Stimulated activated CD8-positive, alpha-beta memory T cell treated with anti-CD3 and anti-CD28 coated beads, Interleukin-4, amount 100 ng/mL, for 1 hour (primary cell): ENCODE measurements at places on chromosomes 3 and 15.

GRCh38 chr3:62607287-62608029, 234.1 kb upstream of the FEZF2 start:
- DNase-seq = no peak

- DNase-seq = no peak
Measured at GRCh38 chr3:104536715-104537114, 830.0 kb upstream of the ALCAM start.

DNA sequence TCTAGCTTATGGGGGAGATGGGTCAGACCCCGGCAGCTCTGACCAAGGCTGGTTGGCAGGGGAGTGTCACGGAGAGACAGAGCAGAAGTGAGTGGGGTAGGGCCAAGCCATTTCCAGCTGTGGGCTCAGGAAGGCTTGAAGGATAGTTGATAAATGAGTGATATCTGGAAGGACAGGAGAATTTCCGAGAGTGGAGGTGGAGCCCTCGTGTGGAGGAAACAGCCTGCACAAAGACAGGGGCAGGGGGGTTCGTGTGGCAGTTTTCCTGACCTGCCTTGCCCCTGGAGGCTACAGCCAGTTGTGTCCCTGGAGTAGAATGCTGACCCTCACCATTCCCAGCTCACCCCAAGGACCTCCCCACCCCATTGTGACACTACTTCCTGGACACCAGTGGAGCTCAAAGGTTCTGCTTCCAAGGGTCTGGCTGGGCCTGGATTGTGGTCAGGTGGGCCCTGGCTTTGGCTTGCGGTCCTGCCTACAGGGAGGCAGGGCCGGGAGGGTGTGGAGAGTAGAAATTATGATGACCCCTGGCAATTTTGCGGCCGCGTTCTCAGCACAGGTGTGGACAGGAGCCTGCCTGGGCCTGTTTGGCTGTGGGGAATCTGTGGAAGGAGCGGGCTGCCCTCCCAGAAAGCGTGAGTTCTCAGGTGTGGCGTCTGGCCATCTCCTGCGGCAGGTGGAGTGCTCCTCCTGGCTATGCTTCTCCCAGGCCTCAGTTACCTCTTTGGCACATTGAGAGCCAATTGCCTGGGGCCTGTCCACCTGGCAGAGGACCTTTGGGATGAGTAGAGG, at the start of gene SLC22A14:
SLC22A14 (plus strand) TSS at position 400 of the 792 bp plus-strand sequence. CDS start 23,733 bp downstream, outside the sequence.
- DNase-seq = no peak

- DNase-seq = no peak
Measured at GRCh38 chr3:140711390-140712035, 33.6 kb downstream of the TRIM42 start.

GRCh38 chr15:69712991-69713390, 260.4 kb downstream of the RPLP1 start:
- DNase-seq = no peak

GRCh38 chr3:149623824-149624223, 34.0 kb downstream of the WWTR1 start:
- no peak for DNase-seq

DNA sequence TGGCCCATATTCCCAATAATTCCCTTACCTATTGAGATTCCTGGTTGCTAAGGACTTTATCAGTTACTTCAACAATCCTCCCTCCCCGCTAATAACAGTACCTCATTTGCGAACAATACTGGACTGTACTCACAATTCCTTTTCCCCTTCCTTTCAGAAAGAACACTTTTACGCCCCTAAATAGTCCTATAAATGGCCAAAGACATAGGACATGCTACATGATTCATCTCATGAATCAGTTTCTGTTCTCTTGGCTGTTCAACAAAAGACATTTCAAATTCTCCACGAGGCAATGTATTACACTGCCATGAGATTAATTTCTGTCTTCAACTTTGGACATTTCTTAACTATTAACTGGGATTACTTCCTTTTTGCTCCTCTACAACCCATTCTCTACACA, 264.4 kb downstream of the TIGIT start:
- DNase-seq = no peak

GRCh38 chr3:63921741-63922482, 9.7 kb upstream of the SCAANT1 start:
- no peak for DNase-seq

- no peak for DNase-seq
Measured at GRCh38 chr15:27183201-27183600, 212.2 kb downstream of the GABRG3 start.

- DNase-seq = no peak
Measured at GRCh38 chr15:71338265-71338664, 223.0 kb downstream of the THSD4 start.

GRCh38 chr15:78800189-78800588, 11.1 kb downstream of the ADAMTS7 start:
- DNase-seq = no peak

- no peak for DNase-seq
Measured at GRCh38 chr15:63373330-63373729, 8.3 kb downstream of the CA12 start.

DNA sequence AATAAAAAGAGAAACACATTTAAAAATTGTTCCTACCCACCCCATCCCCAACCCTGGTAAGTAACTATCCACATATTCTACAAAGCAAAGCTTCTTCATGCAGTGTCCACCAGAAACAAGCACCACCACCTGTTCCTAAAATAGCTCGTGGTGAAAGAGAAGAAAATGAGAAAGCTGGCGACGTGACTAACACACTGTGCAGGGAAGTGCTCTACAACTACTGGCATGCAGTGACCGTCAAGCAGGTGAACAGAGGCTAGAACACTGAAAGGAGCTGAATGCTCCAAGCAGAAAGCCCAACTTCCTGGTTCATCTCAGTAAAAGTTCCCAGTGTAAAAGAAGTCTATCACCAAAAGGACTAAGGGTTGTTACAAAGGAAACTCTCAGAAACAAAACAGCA, 80.7 kb downstream of the NR2E3 start:
- no peak for DNase-seq

GRCh38 chr15:36126194-36126593, 453.2 kb upstream of the CDIN1 start:
- no peak for DNase-seq

DNA sequence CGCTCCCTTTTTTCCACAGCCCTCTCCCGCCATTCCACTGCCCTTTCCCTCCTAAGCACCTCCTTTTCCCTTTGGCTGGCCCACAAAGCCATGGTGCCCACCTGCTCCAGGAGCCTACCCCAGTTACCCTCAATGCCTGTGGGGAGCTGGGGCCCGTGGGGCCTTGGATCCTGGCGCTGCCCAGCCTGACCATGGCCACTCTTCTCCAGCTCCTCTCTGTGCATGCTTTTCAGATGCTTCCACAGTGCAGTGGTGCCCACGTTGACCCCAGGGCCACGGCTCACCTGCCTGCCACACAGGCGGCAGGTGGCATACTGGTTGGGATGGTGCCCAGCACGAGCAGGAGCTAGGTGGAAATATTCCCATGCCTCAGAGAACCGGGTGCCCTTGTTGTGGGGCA, 1.5 kb downstream of the ZBED2 start:
- DNase-seq = no peak

- no peak for DNase-seq
Measured at GRCh38 chr3:123457841-123458240, 9.0 kb upstream of the ADCY5 start.

GRCh38 chr3:69496856-69497255, 111.0 kb upstream of the FRMD4B start:
- DNase-seq = no peak

- DNase-seq = no peak
Measured at GRCh38 chr3:15355086-15355485, 22.7 kb upstream of the SH3BP5 start.

DNA sequence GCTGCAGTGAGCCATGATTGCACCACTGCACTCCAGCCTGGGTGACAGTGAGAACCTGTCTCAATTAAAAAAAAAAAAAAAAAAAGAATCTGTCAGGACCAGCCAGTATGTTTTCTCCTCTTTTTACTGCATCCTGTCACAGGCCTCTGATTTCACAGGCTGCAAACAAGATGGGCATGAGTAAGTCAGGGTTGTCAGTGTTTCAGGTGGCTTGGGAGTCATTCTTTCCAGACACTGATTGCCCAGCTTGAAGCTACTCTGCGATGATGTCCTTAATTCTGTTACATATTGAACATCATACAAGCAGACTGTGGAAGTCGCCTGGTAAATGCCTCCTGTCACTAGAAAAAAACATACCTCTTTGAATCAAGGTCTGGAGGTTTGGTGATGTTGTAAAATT, 18.8 kb downstream of the DIS3L start:
- no peak for DNase-seq

DNA sequence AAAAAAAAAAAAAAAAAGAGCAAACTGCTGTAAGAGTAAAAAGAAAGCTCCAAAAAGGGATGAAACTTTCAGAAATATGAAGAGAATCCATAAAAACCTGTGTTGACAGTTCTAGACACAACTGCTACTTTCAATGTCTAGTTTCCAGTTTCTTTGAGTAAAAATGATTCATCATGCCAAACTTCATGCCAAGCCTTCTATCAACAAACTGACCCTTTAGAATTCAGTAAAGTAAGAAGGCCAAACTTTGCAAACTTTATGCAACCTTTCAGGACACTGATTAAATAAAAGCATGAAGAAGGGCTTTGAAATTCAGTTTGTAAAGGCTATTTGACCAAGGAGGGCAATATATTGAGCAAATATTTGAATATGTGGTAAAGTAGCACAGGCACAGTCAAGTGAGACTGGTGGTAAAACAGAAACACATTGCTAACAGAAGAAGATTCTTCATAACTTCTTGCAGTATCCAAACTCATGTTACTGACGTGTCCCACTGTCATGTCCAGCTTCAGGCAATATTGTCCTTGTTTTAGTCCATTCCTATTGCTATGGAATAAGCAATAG, 56.3 kb upstream of the CFAP20DC start:
- DNase-seq = no peak

DNA sequence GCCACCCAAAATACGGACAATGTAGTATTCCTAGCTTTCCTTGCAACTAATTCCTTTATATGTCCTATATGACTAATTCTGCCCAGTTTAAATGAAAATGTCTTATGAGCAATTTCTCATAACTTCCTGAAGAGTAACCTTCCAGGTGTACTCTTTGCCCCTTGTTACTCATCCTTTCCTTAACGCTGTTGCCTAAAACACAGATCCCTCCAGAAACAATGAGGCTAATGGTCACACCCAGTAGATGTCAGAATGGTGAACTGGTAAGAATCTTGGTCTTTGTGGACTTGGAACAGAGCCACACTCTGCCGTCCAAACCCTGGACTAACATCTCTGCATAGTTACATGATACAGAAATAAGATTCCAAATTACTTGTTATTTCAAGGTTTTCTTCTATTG, 497.9 kb downstream of the IGSF11 start:
- DNase-seq = no peak

GRCh38 chr3:191366675-191367074, 36.3 kb upstream of the UTS2B start:
- DNase-seq = no peak

DNA sequence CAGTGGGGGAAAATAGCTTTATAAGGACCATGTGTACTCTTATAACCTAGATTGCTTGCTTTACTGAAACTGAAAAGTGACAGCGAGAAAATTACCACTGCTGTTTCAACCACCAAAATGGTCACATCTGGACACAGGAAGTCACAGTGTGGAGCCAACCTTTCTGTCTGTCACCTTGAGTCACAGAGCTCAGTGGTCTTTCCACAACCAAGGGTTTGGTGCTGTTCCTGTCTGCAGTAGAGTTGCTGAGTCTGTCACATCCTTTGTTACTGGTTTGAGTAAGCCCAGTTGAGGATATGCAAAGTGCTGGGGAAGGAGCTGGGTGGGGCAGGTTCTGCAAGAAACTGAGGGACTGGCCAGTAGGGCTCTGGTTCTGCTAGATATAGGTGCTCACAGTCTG, 139.1 kb upstream of the EIF1B start:
- no peak for DNase-seq

DNA sequence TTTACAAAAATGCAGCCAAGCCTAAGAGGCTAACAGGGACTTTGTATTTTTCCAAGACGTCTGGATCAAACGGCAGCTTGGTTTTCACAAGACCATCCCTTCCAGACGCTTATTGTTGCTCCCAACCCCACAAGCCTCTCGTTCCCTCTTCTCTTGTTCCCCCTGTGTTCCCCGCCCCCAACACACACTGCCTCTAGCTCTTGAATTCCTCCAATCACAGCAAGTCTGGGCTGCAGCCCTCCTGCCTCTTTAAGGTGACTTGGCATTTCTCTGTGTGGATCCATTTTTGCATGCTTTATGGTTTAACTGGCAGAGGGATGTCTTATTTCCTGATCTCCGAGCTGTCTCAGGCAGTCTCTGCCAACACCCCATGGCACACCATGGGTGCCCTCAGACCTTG, 182.2 kb downstream of the ABHD5 start:
- no peak for DNase-seq

DNA sequence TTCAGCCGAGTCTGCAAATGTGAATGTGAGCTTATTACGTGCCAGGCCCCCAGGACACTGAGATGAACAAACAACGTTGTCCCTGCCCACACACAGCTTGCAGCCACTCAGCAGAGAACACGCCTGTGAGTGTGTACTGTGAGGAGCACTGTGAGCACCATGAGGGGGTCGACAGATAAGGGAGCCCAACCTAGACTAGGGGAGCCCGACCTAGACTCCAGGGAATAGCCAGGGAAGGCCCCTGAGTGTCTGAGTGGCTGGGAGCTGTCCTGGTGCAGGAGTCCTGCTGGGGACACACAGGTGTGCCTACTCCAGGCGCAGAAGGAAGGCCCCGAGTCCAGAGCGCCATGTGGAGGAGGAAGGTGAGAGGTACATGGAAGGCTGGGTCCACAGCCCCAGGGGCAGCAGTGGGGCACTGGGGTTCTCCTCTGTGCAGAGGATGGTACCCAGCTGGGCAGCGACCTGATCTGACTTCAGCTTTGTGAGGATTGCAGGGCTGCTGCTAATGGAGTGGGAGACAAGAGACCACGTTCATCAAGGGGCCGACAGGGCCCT, 36.5 kb downstream of the MGLL start:
- DNase-seq = no peak

- DNase-seq = no peak
Measured at GRCh38 chr15:81163961-81164800, 30.1 kb downstream of the CFAP161 start.

DNA sequence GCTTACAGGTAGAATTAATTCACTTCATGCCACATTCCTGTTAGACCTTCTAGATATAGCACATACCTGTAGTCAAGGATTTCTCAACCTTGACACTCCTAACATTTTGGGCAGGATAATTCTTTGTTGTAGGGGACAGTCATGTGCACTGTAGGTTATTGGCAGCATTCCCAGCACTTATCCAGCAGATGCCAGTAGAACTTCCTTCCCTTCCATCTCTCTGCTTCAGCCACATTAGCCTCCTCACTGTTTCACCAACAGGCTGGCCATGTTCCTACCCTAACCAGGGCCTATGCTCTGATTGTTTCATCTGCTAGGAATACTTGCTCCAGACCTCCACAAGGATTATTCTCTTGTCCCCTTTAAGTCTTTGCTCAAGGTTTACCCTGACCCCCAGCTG, 68.0 kb upstream of the STAC start:
- DNase-seq = no peak

DNA sequence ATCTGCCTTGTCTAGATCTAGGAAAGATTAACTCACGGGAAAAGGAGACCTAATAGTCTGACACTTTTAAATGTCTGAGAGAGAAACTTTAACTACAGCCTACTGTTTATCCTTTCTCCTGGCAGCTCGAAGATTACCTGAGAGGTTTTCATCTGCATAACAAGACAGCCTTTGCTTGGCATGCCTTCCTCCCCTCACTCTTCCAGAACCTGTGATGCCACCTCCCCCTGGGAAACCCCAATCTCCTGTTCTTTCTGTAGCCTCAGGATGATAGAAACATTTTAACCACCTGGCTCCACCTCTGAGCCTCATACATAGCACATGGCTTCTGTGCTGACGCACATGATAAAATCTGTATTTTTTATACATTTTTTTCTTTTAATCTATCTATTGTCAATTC, 420.8 kb downstream of the CNTN6 start:
- no peak for DNase-seq
